ENCODE measurements at places on chromosomes 5 and 9.

GRCh38 chr9:115115924-115116323 is 2.0 kb downstream of the TNC start:
- DNase-seq, result peak; percentile 86

DNA sequence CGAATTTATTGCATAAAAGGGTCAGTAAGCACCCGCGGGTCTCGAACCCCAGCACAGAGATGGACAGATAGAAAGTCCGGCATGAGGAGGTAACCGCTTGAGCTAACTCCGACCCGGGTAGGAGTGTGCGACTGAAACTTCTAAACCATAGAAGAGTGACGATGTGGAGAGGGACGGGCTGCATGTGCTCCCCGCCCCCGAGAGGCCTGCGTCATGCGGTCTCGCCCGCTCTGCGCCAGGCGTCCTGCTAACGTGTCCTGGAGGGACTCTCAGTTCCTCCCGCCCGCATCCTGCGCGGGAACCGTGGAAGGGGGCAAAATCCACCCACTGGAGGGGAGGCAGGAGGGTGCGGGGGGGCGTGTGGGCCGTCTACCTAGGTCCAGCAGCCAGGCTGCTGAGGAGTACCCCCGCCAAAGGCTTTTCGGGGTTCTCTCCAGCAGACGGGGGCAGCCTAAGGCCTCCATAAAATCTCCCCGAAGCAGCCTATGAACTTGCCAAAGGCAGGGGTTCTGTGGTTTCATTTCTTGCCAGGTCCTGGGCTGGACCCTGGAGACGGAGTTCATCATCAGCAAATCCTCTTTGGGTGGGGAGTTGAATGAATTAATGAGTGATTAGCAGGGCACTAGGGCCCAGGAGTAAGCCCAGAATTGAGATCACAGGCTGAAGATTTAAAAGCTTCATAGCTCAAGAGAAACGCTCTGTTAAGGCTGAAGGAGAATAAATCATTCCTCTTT is 51.9 kb downstream of the TGFBI start:
- peak; percentile 89 for DNase-seq

DNA sequence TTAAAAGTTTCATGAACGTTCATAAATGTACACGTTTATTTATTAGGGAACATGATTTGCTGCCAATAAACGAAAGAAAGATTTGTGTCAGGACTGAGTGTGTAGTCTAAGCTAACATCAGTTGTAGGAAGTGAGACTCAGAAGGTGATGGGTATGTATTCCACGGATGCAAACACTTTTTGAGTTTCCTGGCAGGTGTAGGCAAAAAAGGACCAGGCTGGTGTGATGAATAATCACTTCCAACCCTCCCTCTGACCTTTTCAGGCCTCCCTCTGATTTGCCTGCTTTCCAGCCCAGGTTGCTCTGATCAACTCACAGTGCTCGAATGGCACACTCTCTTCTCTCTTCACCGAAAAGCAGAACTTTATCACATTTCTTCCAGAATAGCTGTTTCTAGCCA is 51.8 kb downstream of the BASP1 start:
- no peak for DNase-seq

DNA sequence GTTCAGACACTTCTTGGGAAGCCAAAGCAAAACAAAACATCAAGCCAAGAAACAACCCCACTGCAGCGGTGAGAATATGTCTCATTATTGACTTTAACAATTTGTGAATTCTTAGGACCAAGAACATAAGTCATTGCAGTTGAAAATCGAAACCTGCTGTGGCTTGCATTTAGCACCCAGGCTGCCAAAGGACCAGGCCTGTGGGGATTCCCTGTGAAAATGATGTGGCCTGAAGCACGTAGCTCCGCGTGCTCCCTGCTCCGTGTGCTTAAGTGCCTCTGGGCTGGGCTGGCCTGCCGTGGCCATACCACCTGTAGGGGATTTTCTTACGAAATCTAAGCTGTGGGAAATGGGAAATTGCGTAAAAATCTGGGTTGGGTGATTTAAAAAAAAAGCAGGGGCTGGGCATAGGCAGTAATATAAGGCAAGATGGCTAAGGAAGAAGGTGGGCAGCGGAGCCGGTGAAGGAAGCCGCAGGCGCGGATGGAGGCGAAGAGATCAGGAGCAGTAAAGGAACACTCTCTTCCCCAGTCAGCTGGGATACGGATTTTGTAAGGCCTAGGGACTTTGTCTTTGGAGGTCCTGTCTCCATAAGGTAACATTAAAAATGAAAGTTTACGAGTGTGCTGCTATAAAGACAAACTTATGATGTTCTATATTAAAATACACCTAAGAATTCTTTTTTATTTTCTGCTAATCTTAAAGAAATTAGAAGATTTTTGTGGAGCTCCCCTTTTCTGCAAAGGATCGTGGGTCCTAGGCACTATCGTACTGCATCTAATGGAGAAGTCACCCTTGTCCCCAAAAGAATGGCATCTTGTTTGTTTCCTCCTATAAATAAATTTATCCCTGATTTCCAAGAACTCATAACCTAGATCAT is 189.6 kb upstream of the SEMA6A start:
- DNase-seq, result no peak

GRCh38 chr9:89437772-89438171 is 60.1 kb downstream of the SEMA4D start:
- DNase-seq, result no peak

DNA sequence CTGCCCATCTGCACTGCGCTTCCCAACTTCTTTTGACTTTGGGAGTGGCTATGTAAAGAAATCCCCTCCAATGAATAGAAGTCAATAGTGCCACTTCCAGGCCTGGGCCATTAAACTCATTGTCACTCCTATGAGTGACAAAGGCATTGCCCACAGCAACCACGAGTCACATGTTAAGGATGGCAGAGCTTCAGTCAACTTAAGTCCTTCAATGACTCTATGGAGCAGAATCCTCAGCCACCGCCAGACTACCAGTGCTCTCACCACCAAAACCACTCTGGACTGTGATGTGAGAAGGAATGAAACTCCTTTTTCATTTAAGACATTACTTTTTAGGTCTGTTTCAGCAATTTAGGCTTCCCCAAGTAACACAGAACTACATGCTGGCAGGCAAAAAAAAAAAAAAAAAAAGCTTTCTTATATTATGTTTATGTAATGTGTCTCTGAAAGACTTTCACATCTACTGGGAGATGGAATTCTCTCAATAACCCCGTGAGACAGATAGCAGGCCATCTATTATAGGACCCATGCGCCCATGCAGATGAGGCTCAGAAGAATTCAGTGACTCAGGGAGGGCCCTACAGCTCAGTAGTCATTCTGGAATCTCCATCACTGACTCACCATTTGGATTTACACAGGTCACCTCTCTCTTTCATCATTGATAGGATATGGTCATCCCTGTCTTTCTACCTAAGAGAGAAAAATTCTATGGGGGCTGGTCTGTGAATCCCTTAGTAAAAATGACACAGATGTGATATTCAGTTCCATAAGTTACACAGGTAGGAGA is 180.5 kb downstream of the CEMIP2 start:
- peak; percentile 45 for DNase-seq

DNA sequence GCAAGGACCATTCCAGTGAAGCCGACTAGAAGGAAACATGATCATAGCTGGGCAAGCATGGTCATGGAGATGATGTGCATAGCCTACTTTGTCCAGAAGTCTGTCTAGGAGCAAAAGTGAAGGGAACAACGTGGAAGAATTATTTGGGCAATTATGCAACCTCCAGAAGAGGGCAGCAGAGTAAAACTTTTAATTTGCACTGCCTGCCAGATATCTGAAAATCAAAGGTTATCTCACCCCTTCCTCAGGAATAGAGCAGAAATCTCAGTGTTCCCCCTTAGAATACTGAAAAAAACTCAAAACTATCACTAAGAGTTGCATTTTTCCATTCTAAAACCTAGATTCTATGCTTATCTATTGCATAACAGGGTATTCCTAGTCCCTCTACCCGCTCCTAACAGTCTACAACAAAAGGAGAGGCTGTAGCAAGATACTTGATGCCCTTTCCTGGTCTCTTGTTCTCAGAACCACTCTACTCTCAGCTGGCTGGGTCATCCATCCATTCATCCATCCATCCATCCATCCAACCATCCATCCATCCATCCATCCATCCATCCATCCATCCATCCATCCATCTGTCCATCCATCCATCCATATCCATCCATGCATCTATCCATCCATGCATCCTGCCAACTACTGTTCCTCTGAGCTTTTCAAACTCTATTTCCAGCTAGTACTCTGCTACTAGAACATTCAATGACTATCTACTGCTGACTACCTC is 8.4 kb upstream of the SETD9 start:
- peak; percentile 32 for DNase-seq

- no peak for DNase-seq
These were observed 6.3 kb downstream of the NOXA1 start for GRCh38 chr9:137429546-137429890.

DNA sequence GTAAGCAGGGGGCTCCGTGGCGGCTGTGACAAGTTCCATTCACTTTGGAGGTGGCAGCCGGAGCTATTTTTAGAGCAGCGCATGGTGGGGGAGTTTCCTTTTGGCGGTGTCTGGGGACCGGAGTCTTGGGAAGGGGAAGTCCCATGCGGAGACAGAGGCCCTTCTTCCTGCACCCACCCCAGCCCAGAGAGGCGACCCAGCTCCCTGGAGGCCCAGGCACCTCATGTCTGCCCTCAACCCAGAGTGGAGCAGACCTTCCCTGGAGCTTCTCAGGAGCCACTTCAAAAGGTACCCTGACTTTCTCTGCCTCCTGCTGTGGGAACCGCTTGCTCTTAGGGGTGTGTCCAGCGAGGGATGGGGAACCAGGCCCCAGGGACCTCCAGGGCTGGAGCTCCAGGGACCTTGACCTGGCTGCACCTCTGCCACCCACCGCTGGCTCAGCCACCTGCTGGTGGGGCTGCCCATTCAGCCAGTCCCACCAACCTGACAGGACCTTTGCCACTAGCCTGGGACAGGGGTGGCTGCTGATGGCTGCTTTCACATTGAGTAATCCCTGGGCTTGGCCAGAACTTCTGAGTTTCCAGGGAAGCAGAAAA is 34.1 kb downstream of the NEK6 start:
- no peak for DNase-seq

- DNase-seq, result peak; percentile 81
These were observed 287.8 kb upstream of the RASA1 start for GRCh38 chr5:86979811-86980411.

- no peak for DNase-seq
These were observed 73.0 kb upstream of the SNX2 start for GRCh38 chr5:122701640-122702523.

- no peak for DNase-seq
These were observed 32.9 kb downstream of the NDFIP1 start for GRCh38 chr5:142141463-142141862.

DNA sequence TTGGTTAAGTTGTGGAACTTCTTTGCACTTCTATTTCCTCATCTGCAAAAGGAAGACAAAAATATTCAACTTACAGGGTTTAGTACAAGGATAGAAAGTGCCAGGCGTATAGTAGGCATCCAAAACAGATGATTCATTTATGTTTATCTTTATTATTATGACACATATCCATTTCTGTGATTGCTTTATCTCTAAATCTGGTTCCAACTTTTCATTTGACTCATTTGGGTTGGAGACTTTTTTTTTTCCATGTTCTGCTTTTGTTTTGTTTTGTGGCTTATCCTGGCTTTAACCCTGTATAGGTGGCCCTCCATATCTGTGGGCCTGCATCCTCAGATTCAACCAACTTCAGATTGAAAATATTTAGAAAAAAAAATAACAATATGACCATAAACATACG is 186.7 kb upstream of the SLC24A2 start:
- DNase-seq, result no peak

- peak; percentile 24 for DNase-seq
These were observed 19.5 kb upstream of the SERINC5 start for GRCh38 chr5:80275347-80275746.

DNA sequence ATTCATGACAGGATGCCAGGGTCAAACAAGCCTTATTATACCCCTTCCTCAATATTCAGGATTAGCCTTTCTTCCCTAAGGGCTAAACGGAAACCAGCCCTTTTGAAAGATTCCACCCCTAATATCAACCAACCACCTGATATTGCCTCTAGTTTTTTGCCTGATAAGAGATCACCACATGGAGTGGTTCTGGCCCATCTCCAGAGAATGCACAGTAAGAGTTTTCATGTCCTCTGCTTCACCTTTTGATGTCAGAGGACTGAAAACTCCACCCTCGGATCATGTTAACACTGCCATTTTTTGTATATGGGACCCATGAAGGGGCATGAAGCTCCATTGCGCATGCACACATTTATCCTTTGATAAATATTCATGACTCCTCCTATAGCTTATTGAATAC is 5.8 kb upstream of the LNPEP start:
- DNase-seq, result no peak

GRCh38 chr5:29262339-29263123 is 1931.0 kb upstream of the CDH6 start:
- DNase-seq, result peak; percentile 1

DNA sequence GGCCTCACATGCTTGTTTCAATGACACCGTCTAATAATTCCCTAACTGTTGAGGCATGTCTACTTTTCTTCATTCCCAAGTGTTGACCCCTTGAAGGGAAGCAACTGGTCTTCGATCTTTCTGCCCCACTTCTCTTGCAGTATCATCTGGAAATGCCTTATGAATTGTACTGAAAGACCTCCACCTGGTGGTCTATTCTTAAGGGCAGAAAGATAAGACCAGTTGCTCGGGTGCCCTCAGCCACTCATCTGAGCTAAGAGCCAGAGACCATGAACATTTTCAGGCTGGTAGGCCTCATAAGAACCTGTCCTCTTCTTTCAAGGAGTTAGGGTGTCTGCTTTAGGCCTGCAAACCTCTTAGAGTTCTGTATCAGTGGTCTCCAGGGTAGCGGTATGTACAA is 542.5 kb downstream of the CTNND2 start:
- DNase-seq, result no peak

DNA sequence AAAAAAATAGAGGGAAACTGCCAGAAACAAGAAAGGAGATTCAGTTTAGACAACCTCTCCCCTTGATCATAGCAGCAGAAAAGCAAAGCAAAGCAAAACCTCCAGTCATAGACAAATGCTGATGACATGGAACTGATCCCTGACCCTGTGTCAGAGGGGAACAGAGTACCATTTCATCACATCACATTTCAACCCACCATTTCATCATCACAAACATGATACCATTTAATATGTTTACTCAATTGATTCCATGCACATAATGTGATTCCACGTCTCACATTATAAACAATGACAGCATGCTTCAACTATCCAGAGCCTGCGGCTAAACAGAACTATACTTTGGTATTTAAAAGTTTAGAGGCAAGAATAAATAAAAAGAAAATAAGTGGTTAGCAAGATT is 28.7 kb upstream of the ACOT12 start:
- peak; percentile 74 for DNase-seq

DNA sequence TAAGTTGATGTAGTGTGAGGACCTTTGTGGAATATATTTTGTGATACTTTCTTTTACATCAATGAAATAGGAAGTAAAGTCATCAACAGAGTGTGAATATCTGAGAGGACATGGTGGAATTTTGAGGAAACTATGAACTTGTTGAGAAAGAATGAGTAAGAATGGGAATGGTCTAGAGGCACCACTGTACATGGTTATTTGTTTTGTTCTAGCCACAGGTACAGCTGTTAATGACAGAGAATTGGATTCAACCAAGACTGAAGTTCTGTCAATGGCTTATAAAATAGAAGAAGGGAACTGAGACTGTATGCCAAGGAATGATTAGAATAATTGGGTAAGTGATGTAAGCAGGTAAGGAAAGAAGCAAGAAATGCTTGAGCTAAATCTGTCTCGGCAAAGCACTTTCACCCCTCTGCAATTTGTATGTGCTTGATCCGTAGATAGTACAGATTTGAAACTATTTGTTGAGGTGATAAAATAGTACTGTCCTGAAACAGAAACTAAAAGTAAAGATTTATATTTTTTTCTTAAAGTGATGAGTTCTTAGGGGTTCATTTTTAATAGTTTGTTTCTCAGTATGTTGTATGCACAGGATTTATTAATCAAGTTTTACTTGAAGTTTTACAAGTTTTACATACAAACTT is 468.8 kb upstream of the SMC2 start:
- DNase-seq, result no peak

GRCh38 chr9:37669232-37669631 is 18.5 kb downstream of the FRMPD1 start:
- DNase-seq, result no peak
